CD8-positive, alpha-beta T cell (primary cell): ENCODE measurements at places on chromosomes 6 and 20. TPM values are rescaled to one million over a fixed set of nuclear protein-coding genes. Genes with fewer than 3 reads are reported as not detected.

DNA sequence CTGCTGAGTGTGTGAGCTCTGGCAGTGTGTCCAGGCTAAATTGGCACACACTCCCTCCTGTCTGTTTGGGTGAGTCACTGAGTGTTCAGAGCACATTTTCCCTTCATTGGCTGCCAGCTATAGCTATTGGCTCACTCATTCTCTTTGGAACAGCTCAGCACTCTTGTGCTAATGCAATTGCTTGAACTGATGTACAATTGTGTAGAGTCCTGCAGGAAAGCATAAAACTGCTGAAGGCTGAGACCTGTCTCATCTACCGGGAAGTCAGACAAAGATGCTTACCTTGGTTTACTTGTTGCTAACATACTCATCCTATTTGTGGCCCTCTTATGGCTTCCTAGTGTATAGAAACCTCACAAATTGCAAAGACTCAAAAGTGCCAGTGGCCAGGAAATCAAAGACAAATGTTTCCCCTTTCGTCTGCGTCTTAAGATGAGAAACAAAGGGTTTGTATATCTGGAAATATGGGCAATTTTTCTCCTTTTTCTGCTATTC is 351.0 kb downstream of the BCKDHB start:
- DNase-seq, result no peak

GRCh38 chr20:59723607-59724456 is 119.5 kb downstream of the PHACTR3 start:
- DNase-seq, result no peak

GRCh38 chr20:49587111-49587570 is 19.2 kb upstream of the PTGIS start:
- DNase-seq, result no peak

GRCh38 chr6:39266375-39266774 is 37.1 kb upstream of the KCNK5 start:
- no peak for DNase-seq

DNA sequence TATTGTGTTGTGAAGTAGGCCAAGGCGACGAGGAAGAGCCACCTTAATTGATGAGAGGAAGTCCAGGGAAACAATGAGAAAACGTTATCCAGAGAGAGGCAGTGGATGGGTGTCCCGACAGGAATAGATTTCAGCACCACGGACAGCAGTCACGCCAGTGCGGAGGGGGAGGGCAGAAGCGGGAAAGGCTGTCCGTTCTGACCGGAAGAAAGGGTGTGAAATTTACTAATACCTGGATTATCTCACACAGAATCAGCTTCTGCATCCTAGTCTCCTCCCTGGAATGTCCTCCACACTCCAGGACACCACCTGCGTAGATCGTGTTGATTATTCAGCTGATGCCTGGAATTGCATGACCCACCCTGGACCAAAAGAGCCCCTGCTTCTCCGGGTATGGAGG is 7.4 kb upstream of the BPIFA3 start:
- no peak for DNase-seq

MMP24OS gene
- 64.5 TPM for total RNA-seq

GRCh38 chr6:71254323-71254722 is 34.3 kb upstream of the OGFRL1 start:
- no peak for DNase-seq

- no peak for DNase-seq
Observed at GRCh38 chr20:25730862-25731261, 34.2 kb upstream of the ZNF337 start.

DNA sequence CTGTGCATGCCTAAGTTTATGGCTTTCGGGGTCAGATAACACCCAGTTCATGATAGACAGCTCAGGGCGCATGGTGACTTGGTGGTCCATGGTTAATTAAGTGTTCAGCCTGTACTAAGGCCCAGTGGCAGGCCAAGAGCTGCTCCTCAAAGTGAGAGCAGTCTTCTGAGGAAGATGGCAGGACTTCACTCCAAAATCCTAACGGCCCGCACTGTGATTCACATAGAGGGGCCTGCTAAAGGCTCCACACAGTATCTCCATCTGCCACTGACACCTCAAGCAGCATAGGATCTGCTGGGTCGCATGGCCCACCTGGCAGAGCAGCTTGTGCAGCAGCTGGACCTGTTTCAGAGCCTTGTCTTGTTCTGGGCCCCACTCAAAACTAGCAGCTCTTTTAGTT is 10.6 kb upstream of the CST7 start:
- DNase-seq, result no peak

HLA-DOA gene
- total RNA-seq, result 16.2 TPM

MUC21 gene
- total RNA-seq, result not detected

GRCh38 chr6:10248378-10248843 is 166.5 kb downstream of the TFAP2A start:
- no peak for DNase-seq

FAM217A gene
- total RNA-seq, result not detected

DNA sequence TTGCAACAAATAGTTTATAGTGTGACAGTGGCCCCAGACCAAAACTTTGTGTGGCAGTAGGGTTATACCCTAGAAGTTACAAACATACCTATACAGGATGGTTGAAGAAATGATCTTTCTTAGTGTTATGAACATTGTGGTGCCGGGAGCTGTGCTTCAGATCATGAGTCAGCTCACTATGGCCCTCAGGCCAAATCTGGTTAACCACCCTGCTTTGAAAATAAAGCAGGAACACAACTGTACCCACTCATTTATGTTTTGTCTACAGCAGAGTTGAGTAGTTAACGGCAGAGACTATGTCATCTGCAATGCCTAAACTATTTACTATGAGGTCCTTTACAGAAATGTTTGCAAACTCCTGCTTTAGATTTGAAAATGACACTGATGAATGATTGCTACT is 24.3 kb downstream of the AKAP7 start:
- no peak for DNase-seq

DNA sequence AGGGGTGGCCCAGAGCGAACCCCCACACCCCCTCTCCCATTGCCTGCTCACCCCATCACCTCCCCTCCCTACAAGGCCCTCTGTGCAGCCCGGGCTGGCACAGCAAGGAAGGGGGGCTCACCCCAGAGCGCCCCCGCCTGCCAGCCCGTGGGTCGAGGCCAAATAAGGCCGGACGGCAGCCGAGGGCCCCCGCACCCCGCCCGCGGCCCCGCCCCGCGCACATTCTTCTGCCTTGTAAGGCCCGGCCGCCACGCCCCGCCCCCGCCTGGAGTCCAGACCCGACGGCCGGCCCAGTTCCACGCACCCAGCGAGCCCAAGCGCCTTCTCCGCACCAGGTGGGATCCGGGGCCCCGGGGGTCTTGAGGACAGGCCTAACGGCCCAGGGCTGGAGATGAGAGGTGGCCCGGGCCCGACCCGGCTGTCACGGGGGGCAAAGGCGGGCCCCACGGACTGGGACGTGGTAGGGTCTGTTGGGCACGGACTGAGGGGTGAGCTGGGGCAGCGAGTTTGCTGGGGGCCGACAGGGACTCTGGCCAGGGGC is at the start of gene MYL9:
Gene MYL9, plus strand, starts transcription at position 293 of the 541 bp plus-strand sequence. CDS start 3,366 bp downstream, outside the sequence.
- DNase-seq, result no peak
